ENCODE measurements at places on chromosomes 3 and 15.

DNA sequence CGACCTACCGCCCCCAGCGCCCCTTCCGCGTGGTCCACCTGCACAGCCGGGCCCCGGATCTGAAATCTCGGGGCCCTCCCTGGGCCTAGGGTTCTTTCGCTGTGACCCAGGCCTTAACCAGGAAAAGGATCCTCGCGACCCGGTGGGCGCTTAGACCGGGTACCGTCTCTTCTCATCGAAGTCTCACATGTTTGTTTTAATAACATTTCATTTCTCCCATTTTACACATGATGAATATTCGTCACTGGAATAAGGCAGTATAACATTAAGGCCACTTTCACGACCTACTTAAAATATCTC, 277 bp upstream of the DALRD3 start:
- no peak for DNase-seq

GRCh38 chr3:133717424-133717823, 28.8 kb upstream of the TF start:
- DNase-seq: no peak

DNA sequence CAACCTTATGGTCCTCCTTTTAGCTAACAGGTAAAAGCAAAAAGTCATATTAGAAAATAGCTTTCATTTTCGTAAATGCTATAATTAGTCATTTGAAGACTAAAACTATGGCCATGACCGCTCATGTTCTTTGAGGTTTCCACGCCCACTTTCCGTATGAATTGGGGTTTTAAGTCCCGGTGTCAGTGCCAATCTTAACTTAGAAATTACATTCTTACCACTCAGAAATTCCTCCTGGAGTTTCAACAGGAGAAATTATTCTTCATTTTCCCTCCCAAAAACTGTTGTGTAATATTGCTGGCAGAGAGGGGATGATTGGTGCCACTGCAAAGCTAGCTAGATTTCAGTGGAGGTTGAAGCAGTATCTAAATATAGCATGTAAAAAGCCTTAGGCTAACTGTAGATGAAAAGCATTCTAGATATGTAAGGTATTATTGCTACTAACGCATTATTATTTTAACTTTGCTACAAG, 71.0 kb upstream of the MDFIC2 start:
- DNase-seq: no peak

DNA sequence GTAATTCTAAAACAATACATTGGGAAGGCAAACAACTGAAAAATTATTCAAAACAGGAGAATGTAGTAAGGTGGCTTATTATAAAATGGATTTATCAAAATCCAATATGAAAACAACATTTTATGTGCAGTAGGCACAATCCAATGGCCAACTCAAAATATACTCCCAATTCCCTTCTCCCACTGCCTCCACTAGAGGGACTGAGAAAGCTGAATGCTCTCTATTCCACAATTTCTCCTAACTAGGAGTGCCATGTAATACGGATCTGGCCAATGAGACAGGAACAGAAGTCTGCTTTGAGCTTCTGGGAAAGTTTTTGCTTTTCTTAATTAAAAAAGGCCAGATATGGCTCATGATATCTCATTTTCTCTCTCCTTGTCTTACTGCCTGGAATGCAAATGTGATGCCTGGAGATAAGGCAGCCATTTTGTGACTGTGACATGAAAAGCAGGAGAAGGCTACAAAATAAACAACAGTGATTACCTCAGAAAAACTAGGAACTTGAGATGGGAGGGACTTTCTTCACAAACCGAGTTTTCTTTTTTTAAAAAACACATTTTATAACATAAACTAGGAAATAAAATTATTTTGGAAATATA, 18.8 kb upstream of the VGLL4 start:
- no peak for DNase-seq

DNA sequence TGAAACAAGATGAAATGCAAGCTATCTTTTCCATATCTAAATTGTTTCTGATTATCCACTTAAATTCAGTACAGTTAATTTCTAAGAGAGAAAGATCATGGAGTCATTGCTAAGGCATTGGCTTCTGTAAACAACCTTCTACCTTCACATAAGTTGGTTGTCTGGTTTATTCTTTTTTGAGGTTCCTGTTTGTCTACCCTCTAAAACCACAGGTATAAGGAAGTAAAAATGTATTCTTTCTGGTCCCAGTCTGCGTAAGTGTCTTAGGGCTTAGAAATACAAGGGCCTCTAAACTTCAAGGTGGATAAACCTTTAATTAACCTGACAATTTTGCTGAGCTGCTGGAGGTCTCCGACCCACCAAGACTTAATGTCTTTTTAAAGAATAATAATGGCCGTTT, 3.6 kb upstream of the ATOSA start:
- DNase-seq: no peak

DNA sequence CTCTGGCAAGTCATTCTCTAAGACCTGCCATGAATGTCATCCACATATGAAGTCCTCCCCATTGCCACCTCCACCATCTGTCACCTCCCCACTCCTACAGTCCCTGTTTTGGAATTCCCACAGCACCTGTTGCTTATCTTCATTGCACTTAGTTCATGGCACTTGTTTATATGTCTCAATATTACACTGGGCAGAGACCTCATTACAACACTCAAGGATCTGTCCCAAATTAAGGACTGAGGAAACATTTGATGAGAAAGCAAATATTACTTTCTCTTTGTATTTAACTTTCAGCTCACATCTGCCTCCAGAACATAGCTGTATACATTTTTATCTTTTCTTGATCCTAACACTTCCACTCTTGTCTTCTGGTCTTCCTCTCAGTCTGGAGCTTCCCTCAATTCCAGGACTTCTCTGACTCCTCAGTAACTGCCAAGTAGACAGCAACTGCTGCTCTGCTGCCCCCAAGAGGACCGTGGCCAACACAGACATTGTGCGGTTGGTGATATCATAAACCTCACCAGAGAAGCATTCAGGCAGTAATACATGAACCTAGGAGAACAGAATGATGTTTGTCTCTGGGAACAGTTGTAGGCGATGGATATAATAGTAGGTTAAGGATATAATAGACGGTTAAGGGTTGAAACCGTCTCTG, 45.0 kb upstream of the FGF12 start:
- no peak for DNase-seq

DNA sequence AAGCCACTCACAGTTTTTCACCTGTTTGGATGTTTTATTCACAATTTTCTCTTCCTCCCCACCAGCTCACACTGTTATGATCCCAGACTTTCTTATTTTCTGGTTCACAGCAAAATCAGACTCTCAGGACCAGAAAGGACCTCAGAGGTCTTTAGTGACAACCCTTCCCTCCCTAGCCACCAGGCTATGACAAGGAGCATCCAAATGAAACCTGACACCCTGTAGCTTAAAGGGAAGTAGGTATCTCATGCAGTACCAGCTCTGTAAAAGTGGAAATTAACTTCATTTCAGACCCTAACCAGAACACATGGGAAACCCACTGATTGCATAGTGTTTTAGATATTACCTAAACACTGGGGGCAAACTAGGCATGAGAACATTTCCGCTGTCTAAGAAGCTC, 45.3 kb downstream of the ATP13A5 start:
- no peak for DNase-seq

- no peak for DNase-seq
Observed at GRCh38 chr3:116980099-116980498, 270.5 kb downstream of the TUSC7 start.

DNA sequence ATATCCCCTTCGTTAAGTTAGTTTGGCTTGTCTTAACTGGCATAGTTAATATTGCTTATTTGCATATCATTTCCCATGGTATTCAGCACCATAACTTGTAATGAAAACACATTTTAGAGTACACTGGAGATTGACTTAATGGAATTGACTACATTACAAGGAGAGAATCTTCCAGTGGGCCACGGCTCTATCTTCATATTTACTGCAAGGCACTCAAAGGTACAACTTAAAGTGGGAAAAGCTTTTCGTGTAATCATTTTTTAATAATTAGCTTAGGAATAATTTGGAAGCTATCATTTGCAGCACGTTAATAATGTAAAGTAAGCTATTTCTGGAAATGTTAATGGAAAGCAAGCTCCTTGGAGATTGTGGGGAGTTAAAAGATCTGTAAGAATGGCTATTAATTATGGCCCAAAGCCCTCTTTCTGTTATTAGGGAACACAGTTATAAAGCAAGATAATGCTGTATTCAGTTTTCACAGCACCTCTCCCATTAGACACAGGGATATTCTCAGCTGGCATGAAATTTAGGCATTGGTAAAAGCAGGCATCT, 551.5 kb upstream of the RGMA start:
- no peak for DNase-seq

DNA sequence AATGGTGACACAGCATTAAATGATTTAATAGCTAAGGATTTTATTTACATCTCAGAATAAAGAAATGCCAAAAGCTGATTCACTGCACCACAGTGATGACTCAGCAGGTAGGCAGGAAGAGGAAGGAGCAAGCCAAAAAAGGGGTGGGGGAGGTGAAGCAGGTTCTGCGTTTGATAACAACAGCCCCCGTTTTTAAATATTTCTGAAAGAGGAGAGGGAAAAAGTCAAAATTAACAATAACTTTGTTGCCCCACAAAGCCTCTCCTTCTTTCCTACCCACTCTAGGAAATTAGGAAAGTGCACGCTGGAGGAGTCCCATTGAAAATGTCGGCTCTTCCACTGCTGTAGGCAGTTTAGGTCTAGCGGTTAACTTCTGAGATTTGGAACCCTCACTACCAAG, 9.9 kb upstream of the CCDC54 start:
- DNase-seq: no peak

DNA sequence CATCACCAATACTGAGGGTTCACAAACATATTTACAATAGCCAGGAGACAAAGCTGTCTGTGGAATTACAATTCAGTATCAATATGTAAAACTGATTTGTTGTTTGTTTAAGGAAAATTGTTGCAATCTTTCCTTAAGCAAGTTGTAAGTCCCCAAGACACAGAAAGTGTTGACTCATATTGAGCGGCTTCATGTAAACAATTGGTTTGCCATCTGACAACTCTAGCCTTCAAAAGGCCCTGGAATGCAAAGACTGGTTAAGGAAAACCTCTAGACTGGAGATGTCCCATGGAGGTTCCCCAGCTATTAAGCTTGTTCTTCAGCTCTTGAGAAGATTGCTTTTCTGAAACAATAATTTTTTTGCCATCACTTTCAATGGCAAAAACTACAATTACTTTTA, 283.7 kb upstream of the PROK2 start:
- no peak for DNase-seq

- DNase-seq: no peak
Observed at GRCh38 chr3:50203809-50204803, 965 bp upstream of the SLC38A3 start.

DNA sequence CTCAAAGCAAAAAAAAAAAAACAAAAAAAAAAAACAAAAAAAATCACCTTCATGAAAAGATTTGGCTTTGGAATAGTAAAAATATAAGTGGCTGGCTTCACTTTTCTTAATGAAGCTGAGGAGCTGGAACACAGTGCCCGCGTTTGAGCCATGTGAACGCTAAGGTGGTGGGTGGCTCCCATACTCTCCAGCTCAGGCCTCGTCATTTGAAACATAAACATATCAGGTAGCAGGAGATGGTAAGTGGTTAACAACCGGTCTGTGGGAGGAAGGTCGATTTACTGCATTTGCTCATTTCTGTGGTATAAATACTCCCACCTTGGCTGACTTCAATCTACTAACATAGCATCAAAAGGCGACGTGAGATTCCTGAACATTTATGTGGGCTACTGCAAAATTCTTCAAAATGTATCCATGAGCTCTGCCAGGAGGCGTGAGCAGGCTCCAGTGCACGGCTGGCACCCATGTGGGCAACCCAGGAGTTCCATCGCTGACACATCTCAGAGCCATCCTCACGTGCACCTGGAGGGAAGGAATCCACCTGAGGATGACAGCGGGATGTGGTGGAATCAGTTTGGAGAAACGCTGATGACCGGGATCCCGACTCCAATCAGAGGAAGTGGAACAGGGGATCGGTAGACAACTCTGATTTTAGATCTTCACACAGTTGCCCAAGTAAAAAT, 157.6 kb downstream of the ATP10A start:
- no peak for DNase-seq

DNA sequence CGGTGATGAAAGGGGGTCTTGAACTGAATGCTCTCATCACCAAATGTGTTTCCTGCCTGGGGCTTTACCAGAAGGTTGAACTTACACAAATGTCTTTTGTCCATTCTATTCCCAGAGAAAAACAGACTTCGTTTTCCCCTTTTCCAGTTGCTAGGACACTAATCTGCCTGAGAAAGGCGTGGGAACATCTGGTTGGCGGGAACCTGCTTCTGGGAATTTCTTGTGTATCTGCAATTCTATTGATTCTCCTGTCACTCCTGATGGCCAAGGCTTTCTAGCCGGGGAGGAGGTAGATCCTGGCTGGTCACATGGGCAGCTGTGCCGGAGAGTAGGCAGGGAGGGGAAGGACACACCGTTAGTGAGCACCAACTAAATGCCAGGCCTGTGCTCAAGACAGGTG, 31.1 kb upstream of the CCDC174 start:
- no peak for DNase-seq

DNA sequence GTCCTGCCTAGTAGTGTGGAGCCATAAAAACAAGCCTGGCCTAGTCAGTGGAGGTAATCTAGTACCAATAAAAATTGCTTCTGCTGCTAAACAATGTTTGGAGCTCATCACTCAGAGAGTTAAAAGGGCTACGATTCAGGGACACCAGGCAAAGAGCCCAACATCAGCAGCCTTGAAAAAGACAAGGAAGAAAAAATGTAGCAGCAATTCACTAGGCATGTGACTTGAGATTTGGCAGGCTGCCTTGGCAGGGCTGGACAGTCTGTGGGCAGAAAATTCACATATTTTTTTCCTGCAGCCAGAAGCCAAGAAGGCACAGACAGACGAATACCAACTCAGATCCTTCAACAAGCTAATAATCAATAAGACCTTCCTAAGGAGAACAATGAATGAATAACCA, 47.2 kb downstream of the IGSF11 start:
- DNase-seq: no peak

DNA sequence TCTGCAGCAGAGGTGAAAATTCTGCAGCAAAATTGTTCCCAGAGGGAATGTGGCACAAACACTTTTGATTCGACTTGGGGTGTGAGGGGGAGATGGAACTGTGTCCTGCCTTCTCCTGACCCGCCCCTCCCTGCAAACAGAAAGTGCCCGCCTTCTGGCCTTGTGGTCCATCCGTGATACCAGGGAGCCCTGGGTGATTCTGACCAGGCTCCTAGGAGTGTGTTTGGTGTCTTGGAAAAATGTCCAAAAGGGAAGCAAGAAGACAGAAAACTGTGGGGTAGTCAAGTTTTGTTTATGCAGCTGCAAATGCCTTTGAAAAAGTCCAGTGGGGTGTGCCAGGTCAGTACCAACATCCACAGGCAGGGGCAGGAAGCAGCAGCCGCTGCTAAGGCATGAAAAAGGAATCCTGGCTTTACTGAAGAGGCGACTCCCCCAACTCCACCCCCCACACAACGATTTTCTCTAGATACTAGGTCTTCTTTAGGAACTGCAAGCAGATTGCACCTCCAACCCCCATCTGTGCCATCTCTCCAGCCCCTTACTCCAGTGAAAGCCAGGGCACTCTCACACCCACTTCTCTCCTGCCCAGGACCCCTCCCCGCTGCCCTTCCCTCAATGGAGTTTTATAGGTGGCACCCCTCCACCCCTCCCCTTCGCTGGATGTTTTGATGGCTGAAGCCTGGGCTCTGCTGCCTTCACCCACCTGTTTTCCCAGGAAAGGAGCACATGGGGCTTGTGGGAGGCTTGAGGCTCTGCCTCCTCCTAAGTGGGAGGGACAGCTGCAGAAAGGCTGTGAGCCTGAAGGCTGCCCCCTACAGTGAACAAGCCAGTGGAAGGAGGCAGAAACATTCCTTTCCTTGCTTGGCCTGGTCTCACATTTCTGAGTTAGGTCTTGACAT, 82.4 kb upstream of the HERC1 start:
- DNase-seq: no peak

All from cortex of kidney (tissue), 1 donor.